ENCODE measurements at places on chromosomes 7 and 10.

- no peak for DNase-seq
Observed at GRCh38 chr7:69864274-69864673, 266.0 kb downstream of the AUTS2 start.

- no peak for DNase-seq
Observed at GRCh38 chr7:90965211-90965610, 299.0 kb upstream of the FZD1 start.

GRCh38 chr10:96912405-96912804 is 80.3 kb downstream of the LCOR start:
- no peak for DNase-seq

DNA sequence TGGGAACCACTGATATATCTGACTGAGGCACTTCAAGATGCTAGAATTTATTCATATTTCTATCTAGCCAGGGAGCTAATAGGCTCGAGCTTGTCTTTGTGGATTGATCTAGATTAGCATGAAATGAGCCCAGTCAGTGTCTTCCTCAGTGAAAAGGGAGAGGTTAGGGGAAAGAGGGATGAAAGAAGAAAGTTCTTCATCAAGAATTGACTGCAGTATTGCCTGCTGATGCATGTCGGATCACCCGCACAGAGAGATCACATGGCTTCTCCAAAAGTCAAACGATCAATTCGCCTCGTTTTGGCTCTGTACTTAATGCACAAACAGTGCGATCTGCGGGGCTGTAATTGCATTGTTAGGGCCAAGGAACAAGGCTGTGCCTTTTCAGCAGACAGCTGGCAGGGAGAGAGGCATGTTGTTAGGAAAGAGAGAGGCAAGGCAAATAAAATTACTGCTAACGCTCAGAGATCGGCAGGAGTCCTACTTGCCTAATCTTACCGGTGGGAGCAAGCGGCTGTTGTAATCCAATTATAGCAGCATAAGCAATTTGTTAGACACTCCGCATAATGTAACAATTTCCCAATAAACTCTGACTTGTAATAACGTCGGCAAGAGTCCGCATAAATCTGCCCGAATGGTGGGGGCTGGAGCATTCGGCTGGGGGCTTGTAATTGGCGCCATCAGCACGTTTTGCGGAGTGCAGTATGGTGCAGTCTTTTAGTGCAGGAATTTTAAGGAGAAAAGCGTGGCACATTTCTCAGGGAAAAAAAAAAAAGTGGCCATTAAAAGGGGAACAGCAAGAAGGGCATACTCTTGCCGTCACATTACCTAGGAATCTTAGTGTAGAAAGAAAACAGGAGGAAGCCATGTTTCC is 102.1 kb downstream of the POLL start:
- DNase-seq, result no peak

GRCh38 chr7:132501956-132502355 is 74.3 kb downstream of the PLXNA4 start:
- no peak for DNase-seq

DNA sequence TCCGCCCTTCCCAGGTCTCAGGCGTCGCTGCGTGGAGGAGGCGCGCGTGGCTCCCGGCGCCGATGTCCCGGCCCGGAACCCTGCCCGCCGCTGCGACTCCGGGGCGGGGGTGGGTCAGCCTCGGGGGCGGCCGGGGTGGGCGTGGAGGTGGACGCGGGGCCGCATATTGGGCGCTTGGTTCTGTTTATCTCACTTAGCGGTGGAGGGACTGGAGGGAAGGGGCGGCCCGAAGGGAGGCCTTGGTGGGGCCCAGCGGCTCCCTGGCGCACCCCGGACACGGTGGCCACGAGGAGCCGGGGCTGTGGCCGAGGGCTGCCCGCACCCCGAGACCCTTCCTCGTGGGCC is 8.6 kb downstream of the UNCX start:
- DNase-seq, result no peak

DNA sequence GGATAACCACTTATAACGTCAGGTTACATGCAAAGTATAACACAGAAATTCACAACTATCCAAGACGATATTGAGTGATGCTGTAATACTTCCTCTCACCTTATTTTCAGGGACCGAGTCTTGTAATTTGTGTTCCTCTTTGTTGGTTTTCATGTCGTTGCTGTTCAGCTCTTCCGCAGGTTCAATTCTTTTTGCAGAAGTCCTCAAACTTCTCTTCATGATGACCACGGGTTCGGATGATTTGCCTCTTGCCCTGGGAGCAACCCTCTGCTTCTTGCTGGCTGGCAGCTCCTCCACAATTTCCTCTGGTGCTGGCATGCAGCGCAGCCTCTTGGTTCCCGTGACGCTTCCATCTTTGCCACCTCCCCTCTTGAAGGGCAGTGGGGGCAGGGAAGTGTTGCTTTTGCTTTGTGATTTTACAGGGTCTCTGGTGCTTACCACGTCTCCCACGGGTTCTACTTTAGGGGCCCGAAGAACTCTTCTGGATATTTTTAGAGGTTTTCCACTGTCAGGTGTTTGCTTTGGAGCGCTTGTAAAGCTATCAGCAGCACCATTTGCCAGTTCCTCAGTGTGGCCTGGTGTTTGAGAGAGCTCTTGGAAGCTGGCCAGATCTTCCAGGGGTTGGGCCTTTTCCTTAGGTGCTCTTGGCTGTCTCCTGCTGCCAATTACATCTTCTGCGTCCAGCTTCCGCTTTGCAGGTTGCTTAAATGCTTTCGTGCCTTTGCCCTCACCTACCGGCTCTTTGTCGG is 23.6 kb downstream of the MKI67 start:
- DNase-seq, result no peak

DNA sequence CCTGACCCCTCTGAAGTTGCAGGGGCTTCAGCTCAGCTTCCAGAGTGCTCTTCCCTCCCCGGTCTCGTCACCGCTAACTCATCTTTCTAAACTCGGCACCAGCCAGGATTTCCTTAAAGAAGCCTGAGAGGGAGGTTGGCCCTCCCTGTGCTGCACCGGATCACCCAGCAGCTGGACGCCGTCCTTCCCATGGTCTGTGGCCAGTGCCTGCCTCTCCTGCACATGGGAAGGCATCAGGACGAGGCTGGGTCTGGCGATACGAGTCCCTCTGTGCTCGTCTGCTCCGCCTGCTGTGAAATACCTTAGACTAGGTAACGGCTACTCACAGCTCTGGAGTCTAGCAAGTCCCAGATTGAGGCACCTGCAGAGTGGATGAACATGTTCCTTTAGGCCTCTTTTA is 179.1 kb downstream of the ZMYND11 start:
- DNase-seq, result no peak

- DNase-seq, result no peak
Observed at GRCh38 chr7:36219429-36219828, 66.4 kb downstream of the EEPD1 start.

DNA sequence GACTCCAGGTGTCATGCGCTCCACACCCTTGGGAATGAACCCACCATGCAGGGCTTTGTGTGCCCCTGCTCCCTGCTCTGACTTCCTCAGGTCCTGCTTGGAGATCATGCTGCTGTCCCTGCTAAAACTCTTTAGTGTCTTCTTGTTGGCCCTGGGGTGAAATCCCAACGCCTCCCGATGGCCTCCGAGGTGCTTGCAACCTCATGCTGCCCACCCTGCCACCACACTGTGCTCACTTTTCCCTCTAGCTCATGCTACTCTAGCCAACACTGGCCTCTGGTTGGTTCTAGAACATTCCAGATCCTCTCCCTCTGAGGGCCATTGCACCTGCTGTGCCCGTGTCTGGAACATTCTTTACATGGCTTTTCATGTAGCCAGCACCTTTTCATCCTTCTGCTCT is 227.7 kb downstream of the ADAM12 start:
- no peak for DNase-seq

All from PC-3 (cell line).